ENCODE measurements at places on chromosomes 6 and 20.

GRCh38 chr6:145875496-145876211 is 61.1 kb upstream of the FBXO30 start:
- no peak for DNase-seq

DNA sequence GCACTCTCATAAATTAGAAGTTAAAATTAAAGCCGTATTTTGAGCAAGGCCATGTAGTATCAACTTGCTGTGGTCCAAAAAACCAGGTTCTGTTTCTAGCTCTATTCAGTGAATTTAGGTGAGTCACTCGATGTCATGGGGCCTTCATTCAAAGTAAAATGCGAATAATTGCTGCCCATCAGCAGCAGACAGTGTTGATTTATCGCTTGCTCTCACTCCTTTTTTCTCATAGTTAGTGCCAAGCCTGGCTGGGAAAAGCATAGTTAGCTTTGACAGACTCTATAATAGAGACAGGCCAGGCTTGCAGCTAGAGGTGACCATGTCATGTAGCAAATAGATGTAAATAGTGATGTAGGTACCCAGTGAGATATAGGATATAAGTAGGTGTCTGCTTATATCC is 136.0 kb downstream of the EDN1 start:
- DNase-seq: no peak

DNA sequence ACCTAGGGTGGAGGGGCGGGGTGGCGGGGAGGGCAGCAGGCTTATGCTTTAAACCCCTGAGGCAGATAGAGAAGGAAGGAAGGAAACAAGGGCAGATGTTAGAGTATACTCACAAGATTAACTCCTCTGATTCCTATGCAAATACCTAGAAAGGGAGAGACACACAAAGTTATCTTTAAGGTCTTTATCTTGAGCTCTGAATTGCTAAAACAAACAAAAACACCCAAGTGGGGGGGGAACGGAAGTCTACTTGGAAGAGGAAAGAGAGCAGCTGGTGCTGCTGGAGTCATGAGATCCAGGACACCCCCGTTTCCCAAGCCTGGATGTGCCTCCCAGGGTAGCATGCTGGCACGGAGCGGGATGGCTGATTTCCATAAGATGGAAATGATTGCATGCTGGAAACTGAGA is 43.4 kb downstream of the PLAGL1 start:
- DNase-seq: no peak

GRCh38 chr20:20303742-20304141 is 64.2 kb upstream of the INSM1 start:
- no peak for DNase-seq

DNA sequence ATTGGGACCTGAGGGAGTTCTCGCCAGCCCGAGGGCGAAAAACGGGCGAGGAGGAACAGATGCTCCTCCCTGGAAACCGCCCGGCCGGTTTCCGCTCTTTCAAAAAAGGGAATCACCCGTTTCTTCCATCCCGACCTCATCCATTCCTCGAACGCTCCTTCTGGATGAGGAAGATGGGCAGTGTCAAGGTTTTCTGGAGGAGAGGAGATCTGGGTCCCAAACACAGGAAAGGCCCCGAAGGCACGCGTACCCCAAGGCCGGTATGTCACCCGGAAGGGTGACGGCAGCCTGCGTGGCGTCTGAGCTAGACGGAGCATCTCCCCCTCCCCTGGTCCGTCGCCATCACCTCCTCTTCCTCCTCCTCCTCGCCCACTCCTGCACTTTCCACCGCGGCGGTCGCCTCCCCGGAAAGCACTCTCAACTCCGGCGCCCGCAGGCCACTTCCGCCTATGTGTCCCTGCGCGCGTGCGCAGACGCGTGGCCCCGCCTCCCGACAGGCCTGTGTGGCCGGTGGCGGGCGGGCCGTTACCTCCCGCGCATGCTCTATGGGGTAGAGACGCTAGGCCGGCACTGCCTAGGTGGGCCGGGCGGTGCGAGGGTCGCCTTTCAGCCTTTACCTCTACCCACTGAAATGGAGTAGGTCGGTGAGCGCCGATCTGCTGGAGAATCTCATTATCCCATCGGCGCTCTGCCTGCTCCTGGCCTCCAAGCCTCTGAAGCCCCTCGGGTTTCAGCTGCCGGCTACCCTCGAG is at the start of gene SLC35B3:
Gene SLC35B3, minus strand, starts transcription at position 453 of the 752 bp plus-strand sequence.
- peak; percentile 96 for DNase-seq

GRCh38 chr6:30689022-30689865 is 1.5 kb downstream of the NRM start:
- DNase-seq: no peak

- no peak for DNase-seq
These were observed 53.3 kb upstream of the KLHL31 start for GRCh38 chr6:53718597-53719460.

- DNase-seq: no peak
These were observed 76.6 kb upstream of the CCDC167 start for GRCh38 chr6:37576336-37576737.

DNA sequence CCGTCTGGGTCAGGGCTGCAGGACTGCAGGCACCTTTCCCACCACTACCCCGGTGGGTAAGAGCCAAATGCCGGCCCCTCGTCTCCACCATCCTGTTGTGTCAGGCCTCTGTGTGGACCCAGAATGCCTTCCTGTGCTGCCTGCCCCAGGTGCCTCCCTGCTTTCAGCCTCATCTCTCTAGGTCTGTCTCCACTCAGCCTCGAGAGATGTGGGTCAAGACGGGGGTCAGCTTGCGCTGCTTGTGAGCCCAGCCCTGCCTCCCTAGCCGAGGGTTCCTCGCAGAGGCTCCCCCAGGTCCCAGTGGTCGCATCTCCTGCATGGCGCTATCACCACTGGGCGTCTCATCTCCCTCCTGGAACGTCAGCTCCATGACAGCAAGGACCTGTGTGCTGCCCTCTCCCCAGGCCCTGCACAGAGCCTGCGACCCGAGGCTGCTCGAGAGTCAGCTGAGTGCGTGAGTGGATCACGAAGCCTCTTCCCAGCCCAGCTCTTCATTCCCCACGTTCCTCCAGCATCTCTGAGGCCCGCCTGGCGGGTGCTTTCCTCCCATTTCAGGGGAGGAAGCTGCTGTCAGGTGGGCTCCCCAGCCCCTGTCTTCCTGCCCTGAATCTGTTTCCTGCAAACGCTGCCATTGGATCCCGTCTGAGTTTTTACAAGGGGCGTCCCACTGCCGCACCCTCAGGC is 38.7 kb upstream of the ZBP1 start:
- DNase-seq: no peak

- DNase-seq: no peak
These were observed 6.7 kb downstream of the TCEA2 start for GRCh38 chr20:64069614-64070243.

- no peak for DNase-seq
These were observed 351.2 kb downstream of the CD83 start for GRCh38 chr6:14468647-14469321.

GRCh38 chr6:121330516-121330915 is 3.8 kb downstream of the TBC1D32 start:
- DNase-seq: no peak

- no peak for DNase-seq
These were observed 38.0 kb downstream of the CDYL start for GRCh38 chr6:4814212-4814611.

DNA sequence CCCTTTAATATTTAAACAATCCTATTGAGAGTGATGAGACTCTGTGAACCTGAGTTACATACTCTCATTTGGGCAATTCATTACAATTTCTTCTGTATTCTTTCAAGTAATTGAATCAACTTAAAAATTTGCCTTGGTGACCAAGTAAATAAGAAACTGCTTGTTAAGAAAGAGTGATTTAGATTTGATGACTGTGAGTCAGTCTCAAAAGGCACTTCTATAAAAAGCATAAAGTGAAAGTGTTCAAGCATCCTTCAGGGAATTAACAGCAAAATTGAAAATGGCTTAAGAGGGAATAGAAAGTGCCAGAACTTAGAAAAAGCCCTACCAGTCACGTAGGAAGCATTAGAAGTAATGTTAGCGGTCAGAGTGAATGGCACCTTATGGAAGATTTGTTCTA is 654.7 kb downstream of the EPM2A start:
- no peak for DNase-seq

- no peak for DNase-seq
These were observed 185.8 kb upstream of the CCN2 start for GRCh38 chr6:132136981-132137380.

DNA sequence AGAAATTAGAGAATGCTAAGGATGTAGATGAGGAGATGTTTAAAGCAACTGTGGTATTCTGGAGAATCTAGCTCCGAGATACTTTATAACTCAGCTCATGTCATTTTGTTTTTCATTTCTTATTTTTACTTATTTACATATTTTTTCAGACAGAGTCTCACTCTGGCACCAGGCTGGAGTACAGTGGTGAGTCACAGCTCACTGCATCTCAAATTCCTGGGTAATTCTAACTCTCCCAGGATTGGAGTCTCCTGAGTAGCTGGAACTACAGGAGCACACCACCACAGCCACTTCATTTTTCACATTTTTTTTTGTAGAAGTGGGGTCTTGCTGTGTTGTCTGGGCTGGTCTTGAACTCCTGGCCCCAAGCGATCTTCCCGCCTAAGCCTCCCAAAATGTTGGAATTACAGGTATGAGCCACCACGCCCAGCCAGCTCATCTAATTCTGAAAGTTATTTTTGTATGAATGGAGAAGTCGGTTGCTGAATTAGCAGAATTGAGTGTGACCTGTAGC is 94.3 kb upstream of the FAM8A1 start:
- no peak for DNase-seq

DNA sequence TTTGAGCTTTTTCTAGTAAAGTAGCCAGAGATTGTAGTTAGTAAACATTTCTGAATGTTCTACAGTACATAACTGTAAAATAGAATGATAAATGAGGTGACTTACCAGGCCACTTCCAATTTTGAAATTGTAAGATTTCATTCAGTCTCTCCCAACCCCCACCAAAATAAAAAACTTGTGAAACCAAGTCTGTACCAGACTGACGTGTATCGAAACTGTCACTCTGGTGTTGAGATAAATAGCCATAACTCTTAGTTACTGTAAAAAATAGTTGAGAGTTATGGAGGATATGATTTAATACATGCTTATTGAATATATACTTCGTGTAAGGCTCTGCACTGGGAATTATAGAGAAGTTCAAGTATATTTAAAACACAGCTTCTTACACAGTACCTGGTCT is 455.7 kb downstream of the PLCB1 start:
- DNase-seq: no peak

- no peak for DNase-seq
These were observed 141.5 kb downstream of the ATXN1 start for GRCh38 chr6:16619777-16620176.

DNA sequence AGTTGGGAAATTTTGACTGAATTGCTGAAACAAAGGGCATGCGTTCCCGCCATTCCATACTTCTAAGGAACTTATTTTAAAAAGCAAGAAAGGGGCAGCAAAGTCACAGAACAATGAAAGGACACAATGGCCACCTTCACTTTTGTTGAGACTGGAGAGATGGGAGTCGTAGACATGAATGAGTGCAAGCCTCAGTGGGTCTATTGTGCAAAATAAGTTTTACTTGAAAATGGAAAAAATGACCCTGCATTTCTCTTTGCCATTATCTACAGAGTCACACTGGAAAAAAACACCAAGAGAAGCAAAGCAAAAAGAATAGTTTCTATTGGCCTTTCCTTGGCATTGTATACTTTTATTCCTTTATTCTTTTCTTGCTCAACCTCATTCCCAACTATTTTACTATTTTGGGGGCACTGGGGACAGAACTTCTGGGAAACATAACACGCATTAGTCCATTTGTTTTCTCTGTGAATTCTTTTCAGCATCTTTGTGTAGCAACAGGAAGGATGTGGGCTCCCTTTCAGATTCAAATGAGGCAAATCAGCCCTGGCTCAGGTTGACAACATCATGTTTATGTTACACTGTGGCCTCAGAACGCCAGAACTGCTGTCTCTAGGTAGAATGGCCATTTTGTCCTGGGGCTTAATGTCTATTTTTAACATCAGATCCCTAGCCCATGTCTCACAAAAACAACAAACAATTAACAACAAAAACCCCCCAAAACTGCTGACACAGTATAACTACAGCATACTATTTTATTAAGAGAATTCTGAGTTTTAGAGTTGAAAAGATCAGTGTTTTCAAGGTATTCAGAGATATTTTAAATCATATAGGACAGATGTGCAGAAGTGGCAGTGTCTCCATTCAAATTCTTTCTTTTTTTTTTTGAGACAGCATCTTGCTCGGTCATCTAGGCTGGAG is 122.2 kb downstream of the FYN start:
- no peak for DNase-seq

GRCh38 chr6:135358985-135359384 is 138.6 kb downstream of the AHI1 start:
- DNase-seq: no peak

- DNase-seq: no peak
These were observed 58.2 kb downstream of the DNAH8 start for GRCh38 chr6:38773338-38773737.

DNA sequence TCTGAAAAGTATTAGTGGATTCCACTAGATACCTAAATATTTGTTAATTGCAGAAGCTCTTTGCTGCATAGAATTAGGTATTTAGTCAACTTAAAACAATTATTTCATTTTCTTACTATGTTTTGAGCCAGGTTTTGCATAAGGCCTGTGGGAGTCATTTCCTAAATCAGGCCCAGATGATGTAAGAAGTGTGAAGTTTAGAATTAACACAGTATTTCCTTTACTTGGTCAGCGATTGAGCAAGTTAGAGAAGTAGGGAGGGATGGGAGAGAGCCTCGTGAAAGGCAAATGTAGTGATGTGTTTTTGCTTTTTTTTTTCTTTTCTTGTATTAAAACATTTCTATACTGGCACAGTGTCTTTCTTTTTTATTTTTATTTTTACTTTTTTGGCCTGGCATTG is 711.1 kb downstream of the HDGFL1 start:
- no peak for DNase-seq

DNA sequence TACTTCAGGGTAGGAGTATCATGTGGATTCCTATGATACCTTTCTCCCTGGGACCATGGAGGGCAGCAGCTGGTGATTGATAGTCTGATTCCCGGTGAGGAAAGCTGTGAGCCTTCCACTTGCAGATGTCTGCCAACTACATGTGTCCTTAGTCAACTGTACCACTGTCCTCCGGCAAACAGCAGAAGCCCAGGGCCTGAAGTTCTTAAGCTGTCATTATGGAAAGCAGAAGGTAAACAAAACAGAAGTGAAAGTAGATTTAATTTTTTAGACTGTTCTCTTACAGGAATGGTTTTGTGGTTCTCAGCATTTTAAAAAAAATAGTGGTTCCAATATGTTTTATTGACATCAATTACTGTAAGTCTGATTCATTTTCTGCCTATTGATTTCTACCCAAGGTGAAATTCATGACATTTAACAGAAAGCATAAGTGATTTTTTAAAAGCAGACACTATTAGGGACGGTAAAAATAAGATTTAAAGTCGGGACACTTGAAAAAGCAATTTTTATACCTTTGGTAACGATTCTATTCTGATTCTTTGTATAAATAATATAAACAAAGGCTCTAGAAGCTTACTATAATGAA is 36.6 kb downstream of the PTPN1 start:
- no peak for DNase-seq

- DNase-seq: no peak
These were observed 15.8 kb downstream of the TTBK1 start for GRCh38 chr6:43258807-43259686.

DNA sequence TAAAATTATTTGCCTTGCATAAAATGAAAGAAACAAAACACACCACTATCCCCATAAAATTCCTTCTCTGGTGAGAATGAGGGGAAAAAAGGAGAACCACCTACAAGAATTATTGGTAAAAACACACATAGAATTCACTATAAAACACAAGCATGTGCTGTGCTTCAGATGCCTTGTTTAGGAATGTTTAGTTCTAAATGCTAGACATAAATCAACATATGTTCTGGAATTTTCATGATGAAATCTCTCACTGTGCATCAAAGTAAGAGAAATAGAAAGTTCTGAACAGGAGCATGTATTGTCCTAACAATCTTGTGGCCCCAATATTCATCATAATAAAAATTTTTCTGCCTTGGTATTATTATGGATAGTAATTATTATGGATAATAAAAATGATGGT is 111.0 kb downstream of the PLCB4 start:
- DNase-seq: no peak
